ENCODE measurements at places on chromosomes 4 and X.

- no peak for DNase-seq
Observed at GRCh38 chrX:66203114-66203513, 39.1 kb downstream of the HEPH start.

DNA sequence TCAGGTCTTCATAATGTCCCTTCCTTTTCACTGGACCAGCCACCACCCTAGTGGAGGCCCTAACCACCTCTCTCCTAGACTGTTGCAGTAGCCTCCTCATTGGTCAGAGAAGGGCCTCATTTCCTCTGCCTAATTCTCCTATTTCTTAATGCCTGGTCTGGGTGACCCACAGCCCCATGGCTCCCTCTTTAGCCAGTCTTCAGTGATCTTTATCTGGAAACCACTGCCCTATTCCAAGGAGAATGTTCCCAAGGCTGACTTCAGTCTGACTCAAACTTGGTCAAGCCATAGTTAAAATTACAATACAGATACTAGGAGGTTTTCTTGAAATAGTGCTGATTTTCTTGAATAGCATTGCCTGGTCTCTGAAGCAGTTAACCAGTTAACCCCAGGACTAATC, 53.6 kb upstream of the PRPS1 start:
- DNase-seq, result no peak

DNA sequence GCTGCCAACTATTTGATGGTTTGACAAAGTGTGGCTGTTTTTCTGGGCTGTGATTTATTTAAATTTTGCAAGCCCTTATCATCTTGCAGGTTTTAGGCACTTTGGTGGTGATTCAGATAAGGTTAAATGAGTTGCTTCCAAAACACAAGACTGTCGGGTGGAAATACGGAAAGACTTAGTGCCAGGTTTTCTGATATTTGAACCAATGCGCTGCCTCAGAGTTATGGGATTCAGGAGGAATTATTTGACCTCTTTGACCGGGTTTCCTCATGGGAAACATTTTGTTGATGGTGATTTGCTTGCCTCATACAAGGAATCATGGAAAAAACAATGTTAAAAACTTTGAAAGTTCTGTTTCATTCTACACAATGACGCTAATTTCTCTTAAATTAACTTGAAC, 136.1 kb upstream of the MAP9 start:
- DNase-seq, result no peak

GRCh38 chr4:76206222-76206942, 7.2 kb downstream of the SCARB2 start:
- no peak for DNase-seq

GRCh38 chr4:183376381-183376780, 54.2 kb upstream of the CLDN24 start:
- no peak for DNase-seq

- no peak for DNase-seq
Observed at GRCh38 chr4:173958445-173958844, 325.0 kb downstream of the FBXO8 start.

DNA sequence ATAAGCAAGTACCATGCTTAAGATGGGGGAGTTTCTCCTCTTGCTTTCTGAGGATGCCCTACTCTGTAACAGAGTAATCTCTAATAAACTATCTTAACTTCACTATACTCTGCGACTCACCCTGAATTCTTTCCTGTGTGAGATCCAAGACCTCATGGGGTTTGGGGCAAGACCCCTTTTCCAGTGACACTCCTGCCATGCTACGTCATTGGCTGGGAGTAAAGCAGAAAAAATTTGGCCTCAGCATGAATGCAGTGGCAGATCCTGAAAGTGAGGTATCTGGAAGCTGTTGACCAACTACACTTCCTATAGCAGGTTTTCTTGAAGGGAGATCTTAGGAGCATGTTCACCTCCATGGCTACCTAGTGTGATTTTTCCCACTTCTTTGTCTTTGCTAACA, 109.1 kb upstream of the MED14 start:
- no peak for DNase-seq

GRCh38 chr4:78313754-78314120, 237.8 kb upstream of the ANXA3 start:
- DNase-seq, result no peak

DNA sequence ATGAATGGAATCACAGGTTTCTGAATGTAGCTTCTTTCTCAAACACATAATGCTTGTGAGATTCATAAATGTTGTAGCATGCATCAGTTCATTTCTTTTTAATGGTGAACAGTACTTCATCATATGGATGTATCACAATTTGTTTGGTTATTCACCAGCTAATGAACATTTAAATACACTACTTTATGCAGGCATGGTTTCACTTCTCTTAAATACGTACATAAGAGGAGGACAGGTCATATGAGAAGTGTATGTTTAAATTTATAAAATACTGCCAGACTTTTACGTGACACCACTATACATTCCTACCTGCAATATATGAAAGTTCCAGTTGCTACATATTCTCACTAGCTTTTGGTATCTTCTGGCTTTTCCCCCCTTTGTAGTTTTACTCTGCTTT, 65.4 kb downstream of the ANKRD17 start:
- no peak for DNase-seq

GRCh38 chrX:118666521-118666920, 60.9 kb upstream of the IL13RA1 start:
- DNase-seq, result no peak

DNA sequence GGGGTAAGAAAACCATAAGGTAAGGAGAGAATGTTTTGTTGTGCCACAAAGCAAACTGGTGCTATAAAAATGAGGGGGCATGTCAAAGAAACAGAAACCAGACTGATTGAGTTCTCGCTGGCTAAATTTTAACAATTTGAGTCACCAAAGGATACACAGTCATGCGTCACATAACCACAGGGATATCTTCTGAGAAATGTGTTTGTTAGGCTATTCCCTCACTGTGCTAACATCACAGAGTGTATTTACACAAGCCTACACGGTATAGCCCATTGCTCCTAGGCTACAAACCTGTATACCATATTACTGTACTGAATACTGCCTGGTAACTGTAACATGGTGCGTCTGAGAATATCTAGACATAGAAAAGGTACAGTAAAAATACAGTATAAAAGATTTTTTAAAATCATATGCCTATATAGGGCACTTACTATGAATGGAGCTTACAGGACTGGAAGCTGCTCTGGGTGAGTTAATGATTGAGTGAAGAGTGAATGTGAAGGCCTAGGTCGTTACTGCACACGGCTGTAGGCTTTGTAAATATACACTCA, 50.1 kb downstream of the FBXW7 start:
- no peak for DNase-seq

- no peak for DNase-seq
Observed at GRCh38 chr4:17688011-17688441, 73.6 kb downstream of the MED28 start.

DNA sequence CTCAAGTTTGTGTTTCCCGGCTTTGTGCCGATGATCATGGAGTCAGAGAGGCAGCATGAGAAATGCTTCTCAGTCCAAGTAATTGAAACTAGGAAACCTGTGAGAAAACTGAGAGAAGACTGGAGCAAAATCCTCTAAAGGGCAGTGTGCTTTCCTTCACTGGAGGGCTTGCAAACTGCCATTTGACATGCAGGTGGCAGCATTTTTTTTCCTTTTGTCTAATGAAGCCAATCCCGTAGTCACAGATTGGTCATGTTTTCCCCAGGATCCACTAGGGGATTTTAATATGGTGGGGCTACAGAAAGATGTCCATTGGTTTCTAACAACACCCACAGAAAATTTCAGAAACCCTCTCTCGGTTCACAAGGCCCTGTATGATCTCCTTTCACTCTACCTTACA, 117.4 kb upstream of the NUDT10 start:
- no peak for DNase-seq

GRCh38 chr4:81650606-81651242, 179.0 kb upstream of the RASGEF1B start:
- DNase-seq, result no peak

Data from SW 1271 (cell line).